ENCODE measurements at places on chromosomes 1 and 21.

DNA sequence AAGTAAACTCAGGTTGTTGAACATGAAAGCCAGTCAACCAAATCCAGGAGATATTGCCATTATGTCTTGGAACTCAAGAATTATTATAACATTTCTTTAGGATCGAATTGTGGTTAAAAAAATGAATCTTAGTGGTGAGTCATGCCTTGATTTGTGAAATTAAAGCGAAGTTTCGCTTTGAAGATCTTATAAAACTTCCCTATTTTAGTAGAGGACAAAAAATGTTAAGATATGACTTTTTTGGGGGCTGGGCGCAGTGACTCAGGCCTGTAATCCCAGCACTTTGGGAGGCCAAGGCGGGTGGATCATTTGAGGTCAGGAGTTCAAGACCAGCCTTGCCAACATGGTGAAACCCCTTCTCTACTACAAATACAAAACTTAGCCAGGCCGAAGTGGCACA lies 39.5 kb upstream of the PTBP2 start:
- no peak for DNase-seq

DNA sequence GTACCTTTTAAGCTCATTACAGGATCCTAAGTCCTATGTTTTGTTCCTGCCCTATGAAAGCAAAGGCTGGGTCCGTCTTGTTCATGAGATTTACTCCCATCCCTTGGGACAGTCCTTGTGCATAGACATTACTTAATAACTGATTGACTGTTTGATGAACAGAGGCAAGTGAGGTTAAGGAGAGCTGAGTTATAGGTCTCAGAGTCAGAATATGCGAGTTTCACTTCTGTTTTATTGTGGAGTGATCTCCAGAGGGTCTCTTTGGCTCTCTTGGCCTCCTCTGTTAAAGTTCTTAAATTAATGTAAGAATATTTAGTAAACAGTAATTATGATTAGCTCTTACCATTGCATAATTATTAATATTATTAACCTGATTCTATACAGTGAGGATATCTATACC lies 52.6 kb downstream of the BRINP2 start:
- no peak for DNase-seq

- no peak for DNase-seq
Measured at GRCh38 chr1:162942916-162943559, 82.1 kb upstream of the CCDC190 start.

DNA sequence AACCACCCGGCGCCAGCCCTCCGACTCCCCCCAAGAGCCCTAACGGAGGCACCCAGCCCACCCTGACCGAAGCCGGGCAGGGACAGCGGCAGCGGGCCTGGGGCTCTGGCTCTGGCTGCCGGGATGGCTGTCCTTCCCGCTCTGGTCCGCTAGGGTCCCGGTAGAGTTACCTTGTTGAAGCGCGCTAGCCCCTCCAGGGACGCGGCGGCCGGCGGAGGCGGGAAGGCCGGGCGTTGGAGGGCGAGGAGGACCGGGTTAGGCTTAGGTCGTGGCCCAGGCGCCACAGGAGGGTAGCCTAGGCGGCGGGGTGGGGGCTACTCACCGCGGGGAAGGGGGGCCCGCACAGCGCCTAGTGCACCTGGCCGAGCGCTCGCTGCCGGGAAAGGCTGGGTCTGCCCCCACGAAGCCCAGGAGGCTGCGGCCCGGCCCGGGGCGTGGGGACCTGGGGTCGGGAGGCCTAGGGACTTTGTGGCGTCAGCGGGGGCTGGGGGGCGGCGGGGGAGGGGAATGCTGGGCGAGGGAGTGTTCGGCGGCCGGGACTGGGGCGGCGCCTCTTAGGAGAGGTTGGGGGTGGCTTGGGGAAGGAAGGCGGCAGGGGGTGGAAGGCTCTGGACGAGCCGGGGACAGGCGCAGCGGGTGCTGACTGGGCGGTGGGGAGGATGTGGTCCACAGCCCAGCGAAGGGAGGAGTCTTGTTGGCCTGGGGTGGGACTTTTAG lies at the start of gene TRIM17:
Gene TRIM17 (minus strand): TSS at position 645 of the 717 bp plus-strand sequence. CDS start 1,789 bp downstream, outside the sequence.
- no peak for DNase-seq

DNA sequence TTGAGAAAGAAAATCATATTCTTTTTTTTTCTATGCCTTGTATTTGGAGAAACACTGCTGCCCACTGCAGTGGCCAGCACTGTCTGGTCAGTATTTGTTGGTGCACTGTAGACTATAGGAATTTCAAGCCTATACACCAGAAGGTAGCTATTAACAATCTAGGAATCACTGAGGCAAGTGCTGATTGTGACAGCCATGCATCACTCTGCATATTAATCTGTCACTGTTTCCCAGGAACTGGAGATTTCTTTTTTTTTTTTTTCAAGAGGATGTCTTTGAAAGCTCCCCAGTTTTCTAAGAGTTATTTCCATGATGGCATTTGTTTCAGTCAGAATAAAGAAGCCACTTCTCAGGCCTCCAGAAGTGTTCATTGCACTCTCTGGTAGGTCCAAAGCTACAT lies 737.8 kb upstream of the PTBP2 start:
- DNase-seq = no peak

DNA sequence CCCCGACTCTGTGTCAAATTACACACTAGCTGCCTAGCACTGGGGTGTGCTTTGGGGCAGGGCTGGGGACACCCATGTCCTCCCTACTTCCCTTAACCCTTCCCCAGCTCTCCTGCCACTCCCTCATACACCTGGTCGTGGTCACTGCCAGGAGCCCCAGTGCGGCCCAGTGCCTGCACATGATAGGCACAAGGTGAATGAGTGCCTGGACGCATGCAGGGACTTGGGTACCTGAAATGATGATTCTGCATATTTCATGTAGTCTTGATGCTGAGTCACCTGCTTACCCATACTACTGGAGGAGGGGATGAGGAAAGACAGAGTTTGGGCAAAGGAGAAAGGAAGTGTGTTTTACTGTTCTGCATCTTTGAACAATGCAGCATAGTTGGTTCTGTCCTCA lies 1.5 kb upstream of the VANGL2 start:
- no peak for DNase-seq

GRCh38 chr1:7743346-7743745 lies 27.8 kb upstream of the VAMP3 start:
- no peak for DNase-seq

DNA sequence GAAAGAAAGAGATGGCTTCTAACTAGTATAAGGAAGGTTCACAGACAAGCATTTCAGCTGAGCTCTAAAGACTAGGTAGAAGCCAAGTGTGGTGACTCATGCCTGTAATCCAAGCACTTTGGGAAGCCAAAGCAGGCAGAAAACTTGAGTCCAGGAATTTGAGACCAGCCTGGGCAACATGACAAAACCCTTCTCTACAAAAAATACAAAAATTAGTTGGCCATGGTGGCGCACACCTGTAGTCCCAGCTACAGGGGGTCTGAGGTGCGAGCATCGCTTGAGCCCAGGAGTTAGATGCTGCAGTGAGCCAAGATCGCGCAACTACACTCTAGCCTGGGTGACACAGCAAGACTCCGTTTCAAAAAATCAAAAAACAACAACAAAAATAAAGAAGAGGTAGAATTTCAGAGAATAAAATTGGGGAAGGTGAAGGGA lies 27.8 kb downstream of the FBXO42 start:
- peak; percentile 33 for DNase-seq

DNA sequence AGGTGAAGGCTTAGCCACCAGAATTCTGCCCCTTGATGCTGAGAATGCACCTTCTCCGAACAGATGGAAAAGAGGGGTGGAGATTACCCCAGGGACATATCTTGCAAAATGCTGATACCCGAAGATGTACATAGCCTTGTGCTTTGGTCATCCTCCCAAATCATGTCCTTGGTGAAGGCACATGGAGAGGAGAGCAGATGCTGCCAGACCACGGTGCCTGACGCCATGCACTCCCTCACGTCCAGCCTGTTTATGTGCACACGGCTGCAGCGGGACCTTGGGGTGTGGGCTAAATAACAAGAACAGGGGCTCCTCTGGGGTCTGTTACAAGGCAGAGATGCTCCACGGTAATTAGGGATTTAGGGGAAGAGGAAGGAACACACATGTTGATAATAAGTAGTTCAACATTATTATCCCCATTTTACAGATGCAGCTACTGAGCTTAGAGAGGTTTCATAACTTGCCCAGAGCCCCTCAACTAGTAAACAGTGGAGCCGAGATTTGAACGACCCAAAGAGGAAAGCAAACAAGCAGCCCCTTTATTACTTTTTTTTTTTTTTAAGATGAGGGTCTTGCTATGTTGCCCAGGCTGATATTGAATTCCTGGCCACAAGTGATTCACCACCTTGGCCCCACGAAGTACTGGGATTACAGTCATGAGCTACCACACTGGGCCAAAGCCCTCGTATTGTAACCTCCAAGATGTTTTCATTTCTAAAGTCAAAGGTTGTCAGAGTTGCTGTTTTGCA lies 12.9 kb downstream of the EPHX1 start:
- DNase-seq = no peak

DNA sequence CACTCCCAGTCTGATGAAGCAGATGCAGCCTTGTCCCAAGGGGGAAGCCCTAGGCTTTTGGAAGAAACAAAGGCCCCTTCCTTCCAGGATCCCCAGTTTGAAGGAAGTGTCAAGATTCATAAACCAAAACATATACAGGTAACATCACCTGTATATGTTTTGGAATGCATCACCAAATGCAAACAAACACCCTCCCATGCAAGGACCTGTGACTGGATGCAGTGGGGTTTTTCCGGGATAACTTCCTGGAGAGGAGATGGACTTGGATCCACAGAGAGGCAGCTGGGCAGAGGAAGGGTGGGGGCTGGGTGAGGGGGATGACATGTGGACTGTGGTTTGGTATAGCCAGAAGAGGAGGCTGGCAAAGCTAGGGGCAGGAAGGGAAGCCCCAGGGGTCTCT lies 1.5 kb upstream of the PLA2G2F start:
- no peak for DNase-seq

DNA sequence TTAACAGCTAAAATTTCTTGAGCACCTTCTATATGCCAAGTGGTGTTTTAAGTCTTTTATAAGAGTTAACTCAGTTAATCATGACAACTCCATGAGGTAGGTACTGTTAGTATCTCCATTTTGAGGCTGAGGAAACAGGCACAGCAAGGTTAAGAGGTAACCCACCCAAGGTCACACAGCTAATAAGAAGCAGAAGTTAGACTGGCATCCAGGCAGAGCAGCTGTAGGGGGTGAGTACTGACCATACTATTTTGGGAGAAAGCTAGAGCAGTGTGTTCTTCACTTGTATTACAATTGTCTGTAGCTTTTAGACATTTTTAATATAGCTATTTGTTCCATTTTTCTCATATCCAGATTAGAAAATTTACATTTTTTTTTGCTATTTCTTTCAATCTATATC lies 4.8 kb downstream of the ATP6V1G3 start:
- DNase-seq = no peak

GRCh38 chr1:231424950-231425805 lies 3.1 kb upstream of the EGLN1 start:
- no peak for DNase-seq

DNA sequence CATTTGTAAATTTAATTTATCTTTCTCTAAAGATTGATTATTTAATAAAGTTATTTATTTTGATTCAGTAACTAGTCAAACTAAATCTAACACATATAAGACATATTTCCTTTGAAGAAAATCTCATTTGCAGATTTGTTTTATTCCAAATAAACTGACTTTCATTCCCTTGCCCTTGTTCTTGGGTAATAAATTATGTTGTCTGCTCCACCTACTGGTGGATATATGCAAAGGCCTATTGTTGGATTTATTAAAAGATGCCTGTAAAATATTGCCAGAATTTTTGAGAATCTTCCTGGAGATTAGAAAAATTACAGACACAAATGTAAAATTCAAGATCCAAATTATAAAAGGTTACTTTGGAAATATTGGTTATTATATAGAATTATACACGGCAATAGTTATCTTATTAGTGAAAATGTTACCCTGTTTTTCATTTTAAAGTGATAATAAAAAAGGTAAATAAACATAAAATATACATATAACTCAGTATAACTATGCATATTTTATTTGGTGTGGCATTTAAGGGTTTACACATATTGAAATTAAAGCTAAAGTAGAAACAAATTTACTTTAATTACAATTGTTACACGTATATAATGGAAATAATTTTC lies 116.1 kb downstream of the SPATA17 start:
- DNase-seq = no peak

DNA sequence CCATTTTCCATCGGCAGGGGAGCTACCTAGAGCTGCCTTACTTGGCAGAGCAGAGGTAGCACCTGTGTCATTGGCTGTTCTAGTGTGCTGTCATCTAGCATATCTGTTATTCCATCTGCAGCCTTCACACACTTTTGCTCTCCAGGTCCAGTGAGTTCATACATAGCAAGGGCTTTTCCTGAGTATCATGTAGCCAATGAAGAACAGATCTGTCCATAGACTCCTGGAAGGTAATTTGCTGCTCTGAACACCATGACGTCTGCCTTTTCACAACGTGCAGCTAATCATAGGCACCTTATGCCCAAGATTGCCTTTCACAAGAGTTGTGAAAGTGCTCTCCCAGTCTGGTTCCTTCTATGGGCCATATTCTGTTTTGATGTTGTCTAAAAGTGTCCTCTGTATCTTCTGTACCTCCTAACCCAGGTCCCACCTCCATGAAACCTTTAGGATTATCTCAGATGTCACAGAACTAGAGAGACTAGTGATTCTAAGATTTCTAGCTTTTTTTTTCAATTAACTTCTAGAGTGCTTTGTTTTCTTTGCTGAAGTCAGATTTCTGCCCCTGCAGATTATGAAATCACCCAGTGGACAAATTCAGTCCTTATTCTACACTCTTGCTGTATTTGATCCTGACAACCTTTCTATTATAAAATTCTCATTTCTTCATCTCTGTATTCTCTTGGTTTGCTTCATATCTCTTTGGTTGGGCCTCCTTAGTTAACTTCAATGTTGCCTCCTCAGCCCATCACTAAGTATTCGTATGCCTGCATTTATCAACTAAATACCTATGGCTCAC lies 134.8 kb downstream of the PBX1 start:
- no peak for DNase-seq

DNA sequence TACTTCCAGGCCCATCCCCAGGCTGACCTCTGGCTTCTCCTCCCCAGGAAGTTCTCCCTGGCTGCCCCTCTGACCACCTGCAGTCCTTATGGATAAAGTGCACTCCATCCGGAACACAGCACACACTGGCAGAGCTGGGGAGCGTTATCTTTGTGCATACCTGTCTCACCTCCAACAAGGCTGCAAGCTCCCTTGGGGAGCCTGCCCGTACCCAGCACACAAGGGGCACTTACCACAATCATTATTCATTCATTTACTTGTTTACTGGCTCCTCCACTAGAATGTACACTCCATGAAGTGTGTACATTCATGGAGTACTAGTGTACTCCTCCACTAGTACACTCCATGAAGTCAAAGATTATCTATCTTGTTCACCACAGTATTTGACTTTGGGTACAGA lies 30.3 kb downstream of the GLIS1 start:
- DNase-seq = no peak

DNA sequence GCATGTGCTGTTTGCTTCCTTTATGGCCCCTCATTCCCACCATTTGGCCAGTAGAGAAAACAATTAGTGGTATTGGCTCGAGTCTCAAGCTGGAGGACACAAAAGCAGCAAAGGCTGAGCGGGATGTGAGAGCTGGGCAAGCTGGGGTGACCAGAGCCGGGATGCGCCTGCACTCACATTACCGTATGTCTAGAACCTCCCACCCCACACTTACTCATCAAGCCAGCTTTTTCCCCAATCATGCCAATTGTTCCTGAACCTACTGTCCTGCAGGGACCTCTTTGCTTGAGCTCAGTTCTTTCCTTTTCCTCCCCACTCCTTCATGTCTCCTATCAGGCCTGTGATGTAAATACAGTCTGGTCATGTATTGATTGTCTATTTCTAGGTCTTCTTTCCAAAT lies 45.9 kb downstream of the KIRREL1 start:
- no peak for DNase-seq

- no peak for DNase-seq
Measured at GRCh38 chr1:35857830-35858229, 25.2 kb upstream of the AGO1 start.

GRCh38 chr21:38291874-38292273 lies 35.1 kb downstream of the KCNJ15 start:
- DNase-seq = no peak

Measured in AG04449 (cell line).